ENCODE measurements at places on chromosomes 3 and 15.

DNA sequence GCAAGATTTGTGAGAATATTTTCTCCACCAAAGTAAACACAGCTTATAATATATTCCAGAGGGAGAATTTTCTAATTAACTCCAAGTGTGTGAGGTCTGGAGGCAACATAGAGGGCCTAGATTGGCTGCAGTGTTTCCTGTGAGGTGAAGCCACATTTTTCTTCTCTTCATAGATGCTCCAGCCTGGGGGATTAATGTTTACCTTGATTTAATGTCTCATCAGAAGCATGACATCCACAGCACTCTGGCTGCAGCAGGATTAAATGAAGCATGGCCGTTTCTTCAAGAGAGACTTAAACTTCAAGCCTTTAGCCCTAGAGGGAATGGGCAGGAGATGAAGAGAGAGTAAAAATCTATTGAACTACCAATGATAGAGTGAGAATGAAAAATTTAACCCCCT lies 137.9 kb upstream of the ZBTB20 start:
- no peak for DNase-seq

DNA sequence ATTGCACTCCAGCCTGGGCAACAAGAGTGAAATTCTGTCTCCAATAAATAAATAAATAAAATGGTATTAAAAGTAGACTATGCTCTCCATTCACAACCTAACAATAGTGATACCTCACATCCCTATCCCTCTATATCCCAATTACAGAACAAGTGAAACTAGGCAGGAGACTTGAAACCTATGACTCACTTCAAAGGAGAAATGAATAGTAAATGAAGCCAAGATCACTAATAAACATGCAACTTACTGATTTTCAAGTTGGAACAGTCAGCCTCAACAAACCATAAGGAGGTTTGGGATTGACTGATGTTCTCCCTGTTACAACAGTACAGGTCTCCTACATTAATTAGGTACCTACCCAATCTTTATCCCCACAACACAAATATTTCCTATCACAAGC lies 103.4 kb downstream of the GSK3B start:
- DNase-seq: no peak

DNA sequence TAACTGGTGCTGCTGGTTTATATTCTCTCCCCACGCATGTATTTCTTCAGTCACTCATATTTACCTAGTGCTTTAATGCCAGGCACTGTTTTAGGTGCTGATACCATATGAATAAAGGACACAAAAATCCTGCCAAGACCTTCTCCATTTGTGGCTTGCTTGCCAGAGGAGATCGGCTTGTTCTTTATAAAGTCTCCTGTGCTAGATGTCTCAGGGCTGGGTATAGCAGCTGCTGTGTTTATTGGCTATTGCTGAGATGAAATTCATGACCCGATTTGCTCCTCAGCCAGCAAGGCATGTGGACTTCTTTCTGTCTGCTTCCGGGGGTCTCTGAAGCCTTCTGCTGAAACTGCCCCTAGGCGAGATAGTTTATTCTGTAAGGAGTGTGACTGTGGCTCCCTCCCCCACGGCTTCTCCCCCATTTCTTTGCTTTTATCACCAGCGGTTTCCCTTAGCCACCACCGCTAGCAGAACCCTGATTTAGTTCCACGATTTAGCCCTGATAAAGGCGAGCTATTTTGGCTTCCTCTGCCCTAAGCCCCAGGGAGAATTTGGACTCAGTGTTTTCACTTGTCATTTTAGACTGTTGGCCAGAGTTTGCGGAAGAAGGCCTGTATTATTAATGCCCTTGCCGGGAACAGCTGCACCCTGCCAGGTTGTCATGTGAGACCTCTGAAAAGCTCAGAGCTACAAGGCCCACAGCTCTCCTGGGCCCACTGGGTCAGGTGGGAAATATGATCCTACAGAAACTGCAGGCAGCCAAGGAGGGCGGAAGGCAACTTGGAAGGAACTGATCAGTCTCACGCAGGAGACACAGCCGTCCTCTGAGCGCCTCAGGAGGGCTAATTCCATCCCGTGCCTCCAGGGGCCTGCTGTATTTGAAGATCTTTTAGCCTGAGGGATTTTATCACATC lies 46.8 kb downstream of the ST6GAL1 start:
- DNase-seq: no peak

GRCh38 chr3:9682096-9682495 lies 21.5 kb upstream of the CPNE9 start:
- no peak for DNase-seq

DNA sequence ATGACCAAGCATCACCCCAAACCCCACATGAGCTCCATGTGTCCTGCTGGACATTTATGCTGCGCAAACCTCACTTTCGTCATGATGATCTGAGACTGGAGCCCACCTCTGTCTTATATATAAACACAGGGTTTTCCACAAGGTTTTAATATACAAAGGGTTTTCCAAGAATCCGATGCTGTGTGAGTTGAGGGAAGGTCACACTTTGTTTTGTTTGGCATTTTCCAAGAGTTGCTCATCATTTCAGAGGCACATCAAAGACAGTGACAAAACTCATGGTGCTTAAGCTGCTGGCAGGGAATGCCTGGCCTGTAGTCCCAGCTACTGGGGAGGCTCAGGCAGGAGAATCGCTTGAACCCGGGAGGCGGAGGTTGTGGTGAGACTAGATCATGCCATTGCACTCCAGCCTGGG lies 20.0 kb downstream of the EFCC1 start:
- no peak for DNase-seq

GRCh38 chr3:140904521-140904920 lies 37.1 kb upstream of the SLC25A36 start:
- DNase-seq: no peak

DNA sequence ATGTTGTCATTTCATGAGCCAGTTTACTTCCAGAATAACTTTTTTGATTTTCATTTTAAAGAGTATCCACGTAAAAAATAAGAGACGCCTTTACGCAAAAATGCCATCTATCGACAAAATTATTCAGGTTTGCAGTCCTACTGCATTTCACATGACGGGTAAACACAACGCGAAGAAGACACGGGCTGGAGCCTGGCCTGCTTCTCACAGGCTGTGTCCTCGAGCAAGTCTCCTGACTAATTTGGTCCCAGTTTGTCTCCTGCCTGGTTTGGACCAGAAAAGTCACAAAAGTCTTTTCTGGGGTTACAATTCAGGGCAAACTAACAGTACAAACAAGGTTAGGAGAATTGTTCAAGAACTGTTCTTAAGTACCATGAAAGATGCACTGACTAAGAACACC lies 51.7 kb downstream of the CHSY1 start:
- DNase-seq: no peak

DNA sequence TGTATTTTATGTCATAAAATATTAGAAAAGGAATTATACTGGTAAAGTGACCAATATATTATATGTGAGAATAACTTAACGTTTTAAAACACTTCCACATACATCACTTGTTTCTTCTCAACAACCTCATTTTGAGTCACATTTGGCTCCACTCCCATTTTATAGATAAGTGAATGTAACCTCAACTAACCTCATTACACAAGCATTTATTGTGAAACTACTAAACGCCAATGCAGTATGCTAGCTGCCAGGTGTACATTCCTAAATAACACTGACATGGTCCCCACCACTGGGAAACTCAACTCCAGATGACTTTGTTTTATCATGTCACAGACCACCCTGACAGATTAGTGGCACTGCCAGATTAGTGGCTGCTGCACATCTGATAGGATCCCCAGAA lies 249.7 kb upstream of the CNTN4 start:
- no peak for DNase-seq

DNA sequence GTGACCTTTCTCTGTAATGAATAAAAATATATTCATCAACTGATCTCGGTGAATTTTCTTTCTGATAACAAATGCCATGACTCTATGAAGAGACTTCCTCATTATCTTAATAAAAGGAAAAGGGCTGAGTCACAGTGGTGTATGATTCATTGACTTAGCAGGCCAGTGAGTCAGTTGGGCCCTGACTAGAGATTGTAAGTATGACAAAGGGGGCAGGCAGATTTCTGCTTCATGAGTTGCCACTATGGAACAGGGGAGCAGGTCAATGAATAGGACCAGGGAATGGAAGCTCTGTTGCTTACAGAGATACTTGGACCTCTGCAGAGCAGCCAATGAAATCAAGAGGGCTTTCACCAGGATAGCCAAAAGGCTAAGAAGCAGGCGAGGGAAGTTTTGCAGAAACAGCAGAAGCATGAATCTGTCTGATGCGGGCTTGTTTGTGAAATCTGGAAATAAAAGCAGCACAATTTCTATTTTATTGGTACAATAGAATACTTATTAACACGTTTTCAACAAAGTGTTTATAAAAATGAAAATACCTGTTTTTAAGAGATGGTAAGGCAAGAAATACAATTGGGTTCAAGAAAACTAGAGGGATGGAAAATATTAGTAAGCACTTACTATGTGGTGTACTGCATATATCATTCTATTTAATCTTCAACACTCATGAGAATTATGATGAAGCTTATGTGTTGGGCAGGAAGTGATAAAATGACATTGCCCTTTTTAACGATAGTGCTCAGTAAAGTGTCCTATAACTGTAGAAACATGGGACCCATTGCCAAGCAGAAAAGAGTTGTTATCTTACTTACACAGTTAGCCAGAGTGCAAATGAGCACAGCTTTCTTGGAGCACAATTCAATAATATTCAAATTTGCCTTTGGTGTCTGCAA lies 169.8 kb upstream of the MYRIP start:
- DNase-seq: no peak

- DNase-seq: no peak
Measured at GRCh38 chr15:37792351-37792750, 142.1 kb upstream of the TMCO5A start.

- DNase-seq: no peak
Measured at GRCh38 chr3:44068753-44069152, 172.9 kb upstream of the TOPAZ1 start.

GRCh38 chr3:83189634-83190033 lies 1428.2 kb upstream of the GBE1 start:
- DNase-seq: no peak

- DNase-seq: no peak
Measured at GRCh38 chr3:141994856-141995255, 118.4 kb downstream of the ATP1B3 start.

GRCh38 chr3:150458001-150458400 lies 49.9 kb downstream of the TSC22D2 start:
- no peak for DNase-seq

GRCh38 chr3:194785315-194785714 lies 99.6 kb downstream of the FAM43A start:
- no peak for DNase-seq

DNA sequence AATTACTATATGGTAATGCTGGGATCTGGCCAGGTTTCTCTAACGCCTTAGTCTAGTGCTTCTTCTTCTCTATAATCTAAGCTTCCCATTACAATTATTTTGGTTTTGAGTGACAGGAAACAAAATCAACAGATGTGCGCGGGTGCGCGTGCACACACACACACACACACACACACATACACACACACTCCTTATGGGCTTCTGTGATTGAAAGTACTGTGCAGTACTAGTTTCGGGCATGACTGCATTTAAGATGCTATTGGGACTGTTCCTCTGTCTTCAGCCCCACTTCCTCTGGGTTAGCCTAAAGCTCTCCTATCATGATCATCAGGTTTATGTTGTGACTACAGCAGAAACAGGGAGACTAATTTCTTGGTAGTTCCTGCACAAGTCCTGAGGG lies 32.2 kb downstream of the EPHB1 start:
- no peak for DNase-seq

DNA sequence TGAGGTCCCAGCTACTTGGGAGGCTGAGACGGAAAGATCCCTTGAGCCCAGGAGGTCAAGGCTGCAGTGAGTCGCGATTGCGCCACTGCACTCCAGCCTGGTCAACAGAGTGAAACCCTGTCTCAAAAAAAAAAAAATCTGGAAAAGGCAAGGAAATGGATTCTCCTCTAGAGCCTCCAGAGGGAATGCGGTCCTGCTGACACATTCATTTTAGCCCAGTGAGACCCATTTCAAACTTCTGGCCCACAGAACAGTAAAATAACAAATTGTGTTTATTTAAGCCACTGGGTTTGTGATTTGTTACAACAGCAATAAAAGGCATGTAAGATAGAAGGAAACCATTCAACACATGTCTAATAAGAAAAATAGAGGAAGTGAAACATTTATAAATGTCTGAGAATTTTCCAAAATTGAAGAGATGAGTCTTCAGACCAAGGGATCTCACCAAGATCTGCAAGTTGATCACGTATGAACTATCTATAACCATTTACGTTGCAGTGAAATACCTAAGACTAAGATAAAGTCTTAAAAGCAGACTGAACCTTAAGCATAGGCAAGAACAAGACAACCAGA lies at the start of gene HTR3E:
Gene HTR3E, plus strand, starts transcription at position 254 of the 573 bp plus-strand sequence. CDS start 466 bp downstream, outside the sequence.
- no peak for DNase-seq

GRCh38 chr3:52827441-52827840 lies 3.0 kb downstream of the ITIH4 start:
- no peak for DNase-seq

DNA sequence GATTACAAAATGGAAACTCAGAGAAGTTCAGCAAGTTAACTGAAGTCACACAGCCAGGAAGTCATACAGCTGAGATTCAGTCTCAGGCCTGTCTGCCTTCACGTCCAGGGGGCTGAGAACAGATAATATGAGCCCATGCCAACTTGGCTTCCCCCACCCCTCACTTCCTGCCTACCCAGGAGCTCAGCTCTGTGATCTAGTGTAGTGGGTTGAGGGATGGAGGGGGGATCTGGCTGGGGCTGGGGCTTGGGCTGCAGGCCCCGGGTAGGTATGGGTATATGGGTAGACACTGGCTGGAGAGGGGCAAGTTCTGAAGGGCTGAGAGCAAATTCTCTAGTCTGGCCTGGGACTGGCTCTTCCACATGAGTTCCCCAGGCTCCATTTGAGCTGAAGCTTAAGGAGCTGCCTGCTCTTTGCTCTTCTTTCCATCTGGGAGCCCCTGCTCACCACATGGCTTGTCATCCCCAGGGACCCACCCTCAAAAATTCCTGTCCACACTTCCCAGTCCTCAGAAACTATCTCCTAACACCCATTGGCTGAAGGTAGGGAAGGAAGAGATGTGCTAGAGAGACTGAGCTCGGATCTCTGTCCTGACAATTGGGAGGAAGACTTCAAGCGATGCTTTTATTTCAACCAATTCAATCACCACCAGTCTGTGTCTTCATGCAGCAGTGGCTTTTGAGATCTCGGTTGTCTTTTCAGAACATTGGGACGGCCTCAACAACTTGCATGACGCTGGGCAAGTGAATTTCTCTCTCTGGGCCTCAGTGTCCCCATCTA lies 2.0 kb downstream of the RASGRF1 start:
- no peak for DNase-seq

GRCh38 chr3:50396502-50396901 lies 37.2 kb upstream of the TMEM115 start:
- DNase-seq: no peak

DNA sequence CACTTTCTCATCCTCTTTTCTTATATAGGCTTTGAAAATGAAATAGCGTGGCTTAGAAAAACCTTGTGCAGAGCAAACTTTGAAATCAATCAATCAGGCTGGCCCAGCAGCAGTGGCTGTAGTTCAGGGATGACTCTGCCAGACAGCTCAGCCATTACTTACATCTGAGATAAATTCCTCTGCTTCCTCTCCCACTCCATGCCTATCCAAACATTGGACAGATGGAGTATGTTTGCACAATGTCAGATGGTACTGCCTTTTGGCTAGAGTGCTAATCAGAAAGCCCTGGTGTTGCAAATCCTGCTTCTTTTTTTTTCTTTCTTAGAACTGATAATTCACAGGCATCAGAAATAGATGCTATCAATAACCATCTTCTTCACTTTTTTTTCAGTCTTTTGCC lies 1065.1 kb downstream of the AGBL1 start:
- peak; percentile 43 for DNase-seq

Measured in NCI-H446 treated with DMSO at 0.1 percent for 48 hours (cell line).